ENCODE measurements at places on chromosomes 16 and 17. TPM values are rescaled to one million over a fixed set of nuclear protein-coding genes. Genes with fewer than 3 reads are reported as not detected.

Gene CARHSP1
- total RNA-seq, result 203 TPM

Gene SCNN1G
- total RNA-seq, result not detected

Gene RNF43
- total RNA-seq, result not detected

Gene SLC35G3
- total RNA-seq, result not detected

Gene CFAP119
- 4.6 TPM for total RNA-seq

Gene TNRC6C
- total RNA-seq, result 3.9 TPM

Gene ACSM5
- total RNA-seq, result not detected

Gene KCTD19
- under 0.01 TPM for total RNA-seq
